A172 (cell line): ENCODE measurements at places on chromosomes 2 and 18.

GRCh38 chr2:42224422-42225067 lies 55.4 kb downstream of the EML4 start:
- DNase-seq = no peak

DNA sequence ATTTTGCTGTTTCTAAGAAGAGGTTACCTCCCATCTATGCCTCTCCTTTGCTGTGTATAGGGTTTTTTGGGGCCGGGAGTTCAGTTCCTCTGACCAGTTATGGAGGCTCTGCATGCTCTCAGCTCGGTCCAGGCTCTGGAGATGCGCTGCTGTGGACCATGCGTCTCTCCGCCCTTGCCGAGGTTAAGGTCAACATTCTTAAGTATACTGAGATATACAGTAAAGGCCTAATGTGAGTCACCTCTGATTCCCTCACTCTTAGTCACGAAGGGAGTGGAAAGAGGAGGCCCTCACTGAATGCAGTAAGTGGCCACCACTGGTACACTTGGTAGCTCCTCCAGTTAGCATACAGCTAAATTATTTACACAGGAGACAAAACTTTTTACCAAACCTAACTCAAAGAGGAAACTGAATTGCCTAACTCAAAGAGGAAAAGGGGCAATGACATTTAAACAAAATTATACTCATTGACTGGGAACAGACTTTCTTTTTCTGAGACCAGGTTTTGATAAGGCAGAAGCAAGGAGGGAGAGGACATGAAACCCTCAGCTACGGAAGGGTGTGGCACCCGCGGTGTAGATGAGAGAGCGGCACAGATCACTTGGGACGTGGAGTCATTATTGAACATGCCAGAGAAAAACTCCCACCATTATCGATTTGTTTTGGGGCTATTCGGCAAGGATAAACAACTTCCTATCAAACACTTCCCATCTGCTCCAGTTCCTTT lies 98.7 kb downstream of the COPS8 start:
- DNase-seq = peak; percentile 72

DNA sequence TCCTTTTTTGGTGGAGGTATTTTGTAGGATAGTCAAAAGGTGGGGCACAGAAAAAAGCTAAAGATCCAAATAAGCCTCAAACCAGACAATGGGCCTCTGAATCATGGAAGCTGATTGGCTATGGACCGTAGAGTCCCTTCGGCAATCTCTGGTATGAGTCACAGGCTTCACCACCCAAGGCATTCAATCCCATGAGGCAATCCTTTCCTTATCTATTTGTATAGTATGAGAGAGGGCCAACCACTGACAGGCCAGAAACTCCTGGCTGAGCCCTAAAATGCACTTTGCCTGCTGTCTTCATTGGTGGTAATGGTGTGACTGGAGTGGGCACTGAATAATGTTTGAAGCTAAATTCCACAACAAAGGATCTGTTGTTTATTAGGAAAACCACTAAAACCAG lies 38.7 kb upstream of the MEX3C start:
- peak; percentile 89 for DNase-seq

DNA sequence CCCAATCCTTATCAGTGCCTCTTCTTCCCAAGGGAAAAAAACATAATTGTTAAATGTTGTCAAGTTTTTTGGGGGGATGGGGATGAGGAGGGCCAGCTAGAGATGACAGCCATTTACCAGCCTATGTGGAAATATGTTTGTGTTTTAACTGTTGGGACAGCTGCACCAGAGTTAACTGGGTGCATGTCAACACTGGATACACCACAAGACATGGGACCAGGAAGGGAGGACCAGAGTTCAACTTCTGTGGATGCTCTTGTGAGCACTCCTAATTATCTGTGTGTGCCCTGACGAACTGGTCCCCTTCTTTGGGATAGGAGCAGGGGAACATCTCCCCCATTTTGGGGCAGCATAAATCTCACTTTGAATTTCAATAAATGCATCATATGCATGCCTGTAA lies 66.1 kb upstream of the FZD5 start:
- DNase-seq = no peak
